ENCODE measurements at places on chromosomes 4 and X.

DNA sequence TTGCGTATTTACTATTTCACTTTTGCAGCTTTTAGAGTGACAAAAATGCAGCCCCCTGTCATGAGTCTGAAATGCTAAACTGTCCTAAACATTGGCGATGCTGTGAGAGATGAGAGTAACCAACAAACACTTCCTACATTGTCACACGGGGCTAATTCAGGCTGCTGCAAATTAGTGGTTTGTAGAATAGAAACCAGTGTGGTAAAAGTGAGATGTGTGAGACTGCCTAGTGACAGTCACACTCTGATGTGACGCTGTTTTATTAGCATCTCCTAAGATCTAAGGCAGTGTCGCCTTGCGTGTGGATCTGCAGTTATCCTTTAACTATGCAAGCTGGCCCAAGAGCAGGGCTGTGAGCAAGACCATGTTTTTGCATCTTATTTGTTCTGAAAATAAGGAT lies 800.2 kb upstream of the TENM3 start:
- DNase-seq: no peak

- DNase-seq: no peak
Observed at GRCh38 chr4:144645102-144645630, 790 bp upstream of the HHIP start.

- DNase-seq: peak; percentile 70
Observed at GRCh38 chrX:40013266-40014195, 84.2 kb downstream of the BCOR start.

DNA sequence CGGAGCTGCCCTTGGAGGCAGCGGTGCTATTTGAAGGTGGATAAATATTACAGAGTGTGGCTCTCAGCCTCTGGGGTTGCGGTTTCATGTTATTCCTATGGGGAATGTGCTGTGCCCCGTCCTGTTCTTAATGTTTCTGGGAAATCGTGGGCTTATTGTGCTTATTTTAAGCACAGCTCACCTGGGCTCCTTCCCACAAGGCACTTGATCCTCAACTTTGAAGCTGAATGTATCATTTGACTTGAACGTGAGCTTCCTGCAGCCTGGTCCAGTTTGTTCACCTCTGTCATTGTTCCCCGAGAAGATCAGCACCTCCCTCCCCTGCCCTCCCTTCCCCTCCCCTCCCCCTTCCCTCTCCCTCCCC lies 3.9 kb downstream of the SORCS2 start:
- DNase-seq: peak; percentile 60

GRCh38 chr4:15792974-15793373 lies 14.8 kb downstream of the CD38 start:
- peak; percentile 23 for DNase-seq

- no peak for DNase-seq
Observed at GRCh38 chrX:7698248-7698647, 144.7 kb upstream of the VCX start.

- DNase-seq: no peak
Observed at GRCh38 chr4:125313989-125314667, 627 bp upstream of the FAT4 start.

GRCh38 chr4:139754938-139755337 lies 89.3 kb downstream of the MGST2 start:
- no peak for DNase-seq

GRCh38 chr4:81019006-81019405 lies 11.5 kb upstream of the BMP3 start:
- no peak for DNase-seq

DNA sequence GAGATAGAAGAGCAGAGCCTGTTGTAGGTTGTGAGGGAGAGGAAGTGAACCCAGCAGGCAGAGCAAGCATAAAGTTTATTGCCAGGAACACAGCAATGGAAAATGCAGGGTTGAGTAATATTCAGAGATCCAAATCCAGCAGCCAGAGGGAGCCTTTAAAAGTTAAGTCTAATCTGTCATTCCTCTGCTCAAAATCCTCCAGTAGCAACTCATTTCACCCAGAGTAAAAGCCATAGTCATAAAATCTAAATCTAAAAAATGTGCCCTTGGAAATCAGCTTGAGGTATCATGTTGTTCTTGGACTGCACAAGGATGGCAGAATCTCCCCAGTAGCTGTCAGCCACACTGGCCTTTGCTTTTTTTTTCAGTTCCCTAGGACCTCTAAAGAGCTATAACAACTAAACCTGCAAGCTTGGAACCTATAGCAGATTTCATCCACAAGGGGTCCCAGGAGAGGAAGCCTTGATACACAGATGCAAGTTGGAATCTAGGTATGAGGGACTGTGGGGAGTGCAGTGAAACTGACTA lies 62.9 kb upstream of the FRAS1 start:
- no peak for DNase-seq

DNA sequence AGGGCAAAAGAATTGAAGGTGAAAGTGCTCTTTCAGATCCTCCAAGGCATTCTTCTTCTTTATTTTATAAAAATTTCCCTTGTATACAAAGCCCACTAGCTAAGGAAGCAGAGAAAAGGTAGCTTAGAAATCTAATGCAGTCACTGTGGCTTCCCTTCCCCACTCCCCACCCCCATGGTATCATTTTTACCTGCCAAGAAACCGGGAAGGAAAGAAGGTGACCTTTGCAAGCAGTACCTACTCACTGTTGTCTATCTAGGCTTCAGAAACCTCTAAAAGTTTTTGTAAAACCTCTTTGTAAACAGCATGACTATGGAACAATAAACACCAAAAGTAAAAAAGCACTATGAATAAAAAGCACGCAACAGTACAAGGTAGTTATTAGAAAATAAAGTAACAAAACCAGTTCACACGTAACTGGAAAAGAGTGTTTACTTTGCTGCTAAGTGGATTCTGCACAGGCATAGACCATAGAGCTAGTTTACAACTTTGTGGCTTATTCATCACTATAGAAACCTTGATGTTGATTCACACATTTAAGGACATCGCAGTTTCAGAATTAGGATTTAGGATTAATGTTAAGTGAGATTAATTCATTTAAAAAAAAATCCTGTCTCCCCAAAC lies 109.6 kb upstream of the FTHL17 start:
- DNase-seq: no peak

GRCh38 chr4:167966143-167966542 lies 126.2 kb upstream of the ANXA10 start:
- no peak for DNase-seq

DNA sequence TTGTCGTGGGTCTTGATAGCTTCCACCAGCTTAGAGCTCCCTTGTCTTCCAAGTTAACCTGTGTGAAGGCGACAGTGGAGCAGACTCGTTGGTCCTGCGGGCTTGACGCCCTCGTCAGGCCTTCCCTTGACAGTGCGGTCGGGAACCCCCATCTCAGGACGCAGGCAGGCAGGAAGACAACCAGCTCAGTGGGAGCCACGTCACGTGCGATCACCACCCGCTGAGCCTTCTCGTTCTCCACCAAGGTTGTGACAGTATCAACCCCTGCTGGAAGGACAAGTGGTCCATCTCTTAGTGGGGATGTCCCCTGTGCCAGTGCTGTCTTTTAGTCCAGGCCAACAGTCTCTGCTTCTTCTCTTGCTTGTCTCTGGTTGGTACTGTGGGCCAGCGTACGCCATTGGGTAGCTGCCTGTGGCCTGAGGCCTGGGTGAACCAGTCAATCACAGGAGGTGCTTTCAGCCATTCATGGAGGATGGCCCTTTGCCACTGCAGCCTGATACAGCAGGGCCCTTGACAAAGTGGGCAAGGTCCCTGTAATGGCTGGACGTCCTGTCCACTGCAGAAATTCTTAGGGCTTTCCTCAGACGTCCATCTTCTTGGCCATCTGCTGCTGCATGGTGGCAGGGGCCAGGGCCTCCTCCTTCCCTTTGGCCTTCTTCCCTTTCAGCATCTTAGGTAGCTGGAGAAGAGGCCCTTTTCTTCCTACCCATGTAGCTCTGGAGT lies 31.4 kb downstream of the RGS12 start:
- DNase-seq: no peak

DNA sequence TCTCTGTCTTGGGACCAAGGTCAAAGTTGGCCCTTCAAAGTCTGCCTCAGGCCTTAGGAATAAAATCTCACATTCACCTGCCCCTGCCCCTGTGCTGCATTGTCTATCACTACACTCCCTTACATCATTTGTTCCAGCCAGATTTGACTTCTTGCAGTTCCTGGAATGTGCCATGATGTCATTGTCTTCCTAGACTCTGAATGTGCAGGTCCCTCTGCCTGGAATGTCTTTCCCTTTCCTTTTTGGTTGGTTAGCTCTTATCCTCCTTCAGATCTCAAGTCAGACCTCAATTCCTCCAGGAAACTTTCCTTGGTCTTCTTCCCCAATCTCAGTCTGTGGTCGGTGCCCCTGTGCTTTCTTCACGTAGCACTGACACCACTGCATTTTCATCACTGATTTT lies 67.7 kb upstream of the EFNB1 start:
- no peak for DNase-seq

DNA sequence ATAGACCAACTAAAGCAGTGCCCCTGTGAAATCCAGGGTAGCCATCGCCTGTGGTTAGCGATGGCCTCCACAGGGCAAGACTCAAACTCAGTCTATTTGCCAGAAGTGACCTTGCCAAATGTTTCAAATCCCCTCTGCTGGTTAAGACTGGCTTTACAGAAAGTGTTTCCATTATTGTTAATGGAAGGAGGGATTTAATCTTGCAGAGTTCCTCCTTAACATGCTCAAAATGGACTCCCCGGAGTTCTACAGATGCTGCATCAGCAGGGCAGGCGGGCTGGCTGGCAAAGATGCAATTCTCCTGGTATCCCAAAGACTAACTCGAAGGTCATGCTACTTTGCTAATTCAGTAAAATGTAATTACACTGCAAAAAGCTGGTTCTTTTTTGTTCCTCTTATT lies 313.0 kb upstream of the SLC7A11 start:
- no peak for DNase-seq

GRCh38 chr4:165855191-165855590 lies 17.8 kb upstream of the TLL1 start:
- no peak for DNase-seq

DNA sequence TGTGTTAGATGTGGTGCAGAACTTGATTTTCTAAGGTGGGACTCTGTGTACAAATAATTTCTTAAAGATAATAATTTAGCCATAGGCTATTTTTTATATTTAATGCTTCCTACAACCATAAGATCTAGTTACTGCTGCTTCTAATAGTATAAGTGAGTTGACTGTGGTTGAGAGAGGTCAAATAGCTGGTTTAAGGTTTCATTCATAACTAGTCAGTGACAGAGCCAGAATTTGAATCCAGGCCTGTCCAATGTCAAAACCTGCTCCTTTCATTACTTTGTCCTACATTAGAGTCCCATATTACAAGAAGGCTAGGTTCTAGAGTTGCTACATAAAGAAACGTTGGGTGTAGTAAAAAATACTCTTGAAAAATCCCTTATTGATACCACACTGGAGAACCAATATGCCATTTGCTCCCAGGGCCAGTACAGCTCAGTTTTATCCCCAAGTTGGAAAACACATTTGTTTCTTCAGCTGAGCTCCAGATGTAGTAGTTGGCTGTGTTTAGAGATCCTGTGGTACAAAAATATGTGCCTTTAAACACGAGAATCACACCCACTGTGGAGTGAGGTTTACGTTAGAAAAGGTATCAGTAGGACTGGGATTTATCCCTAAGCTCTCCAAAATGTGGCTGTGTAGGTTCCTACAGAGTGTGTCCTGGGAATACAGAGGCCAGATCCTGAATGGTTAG lies 84.3 kb downstream of the REPS2 start:
- DNase-seq: no peak

DNA sequence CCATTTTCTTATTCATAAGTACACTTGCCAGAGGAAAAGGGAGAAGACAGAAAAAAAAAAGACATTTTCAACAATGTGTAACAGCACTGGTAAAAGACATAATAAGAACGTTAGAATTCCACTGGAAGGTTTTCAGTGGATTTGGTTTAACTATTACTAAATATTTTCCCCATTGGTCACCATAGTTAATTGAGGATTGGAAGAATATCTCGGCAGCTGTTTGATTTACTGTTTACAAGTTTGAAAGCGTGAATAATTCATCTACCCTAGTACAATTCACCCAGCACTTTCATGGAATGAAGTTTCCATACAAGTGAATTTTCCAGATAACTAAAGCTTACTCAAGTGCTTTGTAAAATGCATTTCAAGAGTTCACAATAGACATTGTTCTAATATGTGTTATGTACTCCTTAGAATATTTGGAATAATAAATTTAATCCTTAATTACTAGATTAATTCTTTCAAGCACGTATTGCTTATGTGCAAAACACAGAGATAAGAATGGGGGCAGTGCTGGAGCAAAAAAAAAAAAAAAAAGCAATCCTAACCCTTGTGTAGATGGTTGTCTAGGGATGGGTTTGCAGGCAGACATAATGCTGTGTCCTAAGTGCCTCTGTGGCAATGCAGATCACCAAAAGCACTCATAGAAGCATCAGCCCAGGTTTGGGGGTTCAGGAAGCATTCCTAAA lies 57.1 kb downstream of the ENPEP start:
- DNase-seq: no peak

- no peak for DNase-seq
Observed at GRCh38 chrX:113644426-113644825, 803.8 kb upstream of the AMOT start.

GRCh38 chrX:48835524-48836329 lies at the start of gene PCSK1N:
PCSK1N (minus strand) TSS chrX:48835610; CDS start chrX:48835532, 78 bp downstream.
- DNase-seq: peak; percentile 69

DNA sequence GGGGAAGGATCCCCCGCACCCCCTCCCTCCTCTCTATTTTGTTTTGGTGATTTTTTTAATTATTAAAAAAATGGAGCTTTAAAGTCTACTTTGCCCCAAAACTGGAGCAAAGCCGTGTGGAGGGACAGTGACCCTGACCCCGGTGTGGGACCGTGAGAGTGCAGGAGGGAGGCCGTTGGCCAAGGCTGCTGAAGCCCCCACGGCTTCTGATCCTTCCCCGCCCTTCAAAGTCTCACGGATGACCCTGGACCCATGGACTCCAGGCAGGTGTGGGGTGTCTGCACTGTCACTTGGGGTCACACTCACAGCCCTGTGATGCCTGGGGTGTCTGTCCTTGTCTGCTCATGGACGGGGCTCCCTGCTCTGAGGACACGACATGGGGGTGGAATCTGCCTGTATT lies 133.3 kb downstream of the CPZ start:
- no peak for DNase-seq

GRCh38 chr4:53551958-53552357 lies 39.3 kb downstream of the LNX1 start:
- no peak for DNase-seq

DNA sequence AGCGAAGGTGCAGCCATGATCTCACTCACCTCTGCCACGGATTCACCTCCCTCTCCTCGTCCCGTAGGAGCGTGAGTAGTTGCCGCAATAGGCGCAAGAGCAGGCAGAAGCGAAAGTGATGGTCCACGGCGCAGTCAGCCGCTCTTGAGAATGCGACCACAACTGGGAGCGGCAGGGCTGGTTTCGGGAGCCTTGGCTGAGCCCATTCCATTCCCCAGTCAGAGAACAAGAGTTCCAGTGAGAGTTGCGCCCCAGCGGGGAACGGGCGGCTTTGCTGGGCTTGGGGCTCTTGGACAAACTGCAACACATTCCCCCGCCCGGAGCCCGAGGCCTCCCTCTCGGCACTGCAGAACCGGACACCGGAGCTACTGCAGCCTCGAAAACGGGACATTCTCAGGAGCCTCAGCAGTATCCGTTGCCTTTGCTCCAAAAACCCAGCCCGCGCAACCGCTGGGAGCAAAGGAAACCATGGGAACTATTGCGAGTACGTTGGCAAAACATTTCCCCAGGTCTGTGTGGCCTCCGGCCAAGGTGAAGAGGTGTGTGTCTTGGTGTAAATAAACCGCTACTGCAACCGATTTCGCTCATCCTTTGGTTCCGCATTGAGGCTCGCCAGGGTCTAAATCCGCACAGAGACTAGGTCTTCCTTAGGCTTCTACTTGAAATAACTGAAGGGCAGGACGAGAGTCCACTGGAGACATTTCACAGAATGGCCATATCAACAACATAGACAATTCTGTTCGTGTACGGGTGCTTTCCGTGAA lies 5.7 kb upstream of the ZBTB33 start:
- DNase-seq: peak; percentile 93

GRCh38 chr4:80911458-80911857 lies 119.0 kb upstream of the BMP3 start:
- no peak for DNase-seq
